ENCODE measurements at places on chromosomes 13 and 19.

DNA sequence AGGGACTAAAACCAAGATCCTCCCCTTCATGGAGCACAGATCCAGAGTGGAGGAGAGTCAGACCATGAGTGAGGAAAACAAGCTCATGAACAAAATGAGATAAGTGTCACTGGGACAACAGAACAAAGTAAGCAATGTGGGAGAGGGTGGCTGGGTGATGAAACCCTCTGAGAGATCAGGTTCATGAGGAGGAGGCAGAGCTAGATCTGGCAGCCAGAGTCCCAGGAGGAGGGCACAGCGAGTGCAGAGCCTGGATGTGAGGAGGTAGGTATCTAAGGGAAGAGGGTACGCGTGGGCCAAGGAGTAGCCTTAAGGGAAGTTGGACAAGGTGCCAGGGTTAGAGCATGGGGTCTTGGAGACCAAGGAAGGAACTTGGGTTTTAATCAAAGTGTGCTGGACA is 1311.9 kb downstream of the UQCRFS1 start:
- DNase-seq, result no peak

GRCh38 chr19:51507640-51508058 is 6.0 kb upstream of the SIGLEC12 start:
- DNase-seq, result no peak

DNA sequence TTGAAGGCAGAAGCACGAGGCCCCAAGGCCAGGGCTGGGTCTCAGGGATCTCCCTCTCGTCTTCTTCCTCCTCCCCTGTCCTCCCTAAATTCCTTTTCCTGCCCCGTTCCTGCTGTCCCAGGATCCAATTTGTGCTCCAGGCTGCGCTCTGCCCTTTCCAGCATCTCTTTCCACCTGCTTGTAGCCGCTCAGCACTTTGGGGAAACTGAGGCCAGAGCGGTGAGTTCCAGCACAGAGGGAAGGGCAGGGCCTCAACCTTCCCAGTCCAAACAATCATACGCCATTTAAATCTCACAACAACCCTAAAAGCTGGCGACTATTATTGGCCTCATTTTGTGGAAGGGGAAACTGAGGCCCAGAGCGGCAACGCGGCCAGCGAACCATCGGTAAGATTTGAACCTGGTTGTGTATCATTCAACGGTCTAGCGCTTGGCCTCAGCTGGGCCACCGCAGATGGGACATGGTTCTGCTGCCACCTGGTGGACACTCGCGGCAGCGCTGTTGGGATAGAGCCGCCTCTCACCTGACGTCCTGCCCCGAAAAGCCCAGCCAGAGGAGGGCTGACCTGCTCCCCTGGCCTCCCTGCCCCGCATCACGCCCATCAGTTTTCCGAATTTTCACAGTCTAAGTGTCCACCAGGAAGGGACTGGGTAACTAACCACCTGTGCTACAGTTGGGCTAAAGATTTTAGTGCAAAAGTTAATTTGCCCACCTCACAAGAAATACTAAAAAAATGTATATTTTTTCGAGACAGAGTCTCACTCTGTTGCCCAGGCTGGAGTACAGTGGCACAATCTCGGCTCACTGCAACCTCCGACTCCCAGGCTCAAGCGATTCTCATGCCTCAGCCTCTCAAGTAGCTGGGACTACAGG is 4.2 kb upstream of the RPL18A start:
- peak; percentile 81 for DNase-seq

- no peak for DNase-seq
These were observed 5.1 kb downstream of the IRGC start for GRCh38 chr19:43720936-43721335.

- DNase-seq, result peak; percentile 49
These were observed 17.9 kb downstream of the ALG5 start for GRCh38 chr13:36981156-36981743.

DNA sequence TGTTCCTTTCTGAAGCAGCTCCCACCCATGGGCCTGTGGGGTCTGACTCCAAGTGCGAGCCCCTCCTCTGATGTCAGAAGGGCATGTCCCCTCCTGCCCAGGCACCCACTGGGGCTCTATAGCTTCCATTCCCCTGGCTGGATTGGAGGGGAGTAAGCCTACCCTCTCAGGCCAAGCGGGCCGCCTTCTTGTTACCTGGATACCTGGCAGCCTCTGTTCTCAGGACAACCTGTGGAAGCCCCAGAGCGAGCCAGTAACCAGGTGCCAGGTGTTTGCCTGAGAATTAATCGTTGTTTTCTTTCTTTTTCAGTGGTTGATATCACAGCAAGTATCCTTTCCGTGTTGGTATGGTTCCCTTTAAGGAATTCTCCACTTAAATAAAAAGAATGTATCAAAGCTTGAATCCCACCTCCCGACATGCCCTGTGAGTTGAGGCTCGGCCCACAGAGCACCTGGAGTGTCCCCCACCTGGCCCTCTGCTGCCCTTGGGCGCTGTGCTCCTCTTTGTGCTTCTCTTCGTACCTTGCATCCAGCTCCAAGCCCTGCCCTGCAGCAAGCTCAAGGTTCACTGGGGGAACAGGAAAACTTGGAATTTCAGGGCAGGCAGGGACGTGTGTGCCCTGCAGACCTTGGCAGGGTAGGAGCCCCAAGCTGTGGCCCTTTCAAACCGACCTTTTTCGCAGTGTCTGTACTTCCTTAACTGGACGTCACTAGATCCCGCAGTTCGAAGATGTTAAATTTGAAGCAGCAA is 15.0 kb downstream of the MAU2 start:
- DNase-seq, result no peak

GRCh38 chr13:107374038-107374437 is 806.1 kb upstream of the ARGLU1 start:
- DNase-seq, result no peak

DNA sequence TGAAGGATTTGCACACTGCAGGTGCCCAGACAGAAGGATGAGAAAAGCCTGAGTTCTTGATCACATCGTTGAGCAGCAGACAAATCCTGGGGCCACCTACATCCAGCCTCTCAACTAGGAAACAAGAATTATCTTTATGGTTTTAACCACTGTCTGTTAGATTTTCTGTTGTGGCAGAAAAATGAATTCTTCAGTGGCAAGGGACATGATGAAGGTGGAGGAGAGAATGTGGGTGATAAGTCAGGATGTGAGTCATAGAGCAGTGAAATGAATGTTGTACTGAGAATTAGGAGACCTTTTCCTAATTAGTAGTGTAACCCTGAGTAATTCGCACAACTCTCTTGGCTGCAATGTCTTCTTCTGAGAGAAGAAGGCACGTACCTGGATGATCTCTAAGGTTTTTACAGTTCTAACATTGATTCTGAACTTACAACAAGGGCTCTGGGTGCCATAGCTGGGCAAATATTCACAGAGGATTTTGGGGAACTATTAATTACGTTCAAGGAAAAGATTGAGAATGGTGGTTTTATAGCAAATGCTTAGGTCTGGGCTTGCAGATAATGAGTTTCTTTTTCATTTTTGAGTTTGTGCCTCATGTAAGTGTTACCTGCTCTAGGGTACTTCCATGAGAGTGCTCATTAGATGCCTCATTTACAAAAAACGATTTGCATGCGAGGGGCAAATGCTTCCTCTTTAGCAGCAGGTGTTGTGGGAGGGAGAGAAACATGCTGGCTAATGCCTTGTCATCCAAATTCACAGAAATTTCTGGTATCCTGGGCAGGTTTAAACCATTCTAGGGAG is 111.0 kb upstream of the KL start:
- no peak for DNase-seq

Measured in NCI-H510A treated with DMSO at 0.1 percent for 48 hours (cell line).